ENCODE measurements at places on chromosomes 6 and 20.

DNA sequence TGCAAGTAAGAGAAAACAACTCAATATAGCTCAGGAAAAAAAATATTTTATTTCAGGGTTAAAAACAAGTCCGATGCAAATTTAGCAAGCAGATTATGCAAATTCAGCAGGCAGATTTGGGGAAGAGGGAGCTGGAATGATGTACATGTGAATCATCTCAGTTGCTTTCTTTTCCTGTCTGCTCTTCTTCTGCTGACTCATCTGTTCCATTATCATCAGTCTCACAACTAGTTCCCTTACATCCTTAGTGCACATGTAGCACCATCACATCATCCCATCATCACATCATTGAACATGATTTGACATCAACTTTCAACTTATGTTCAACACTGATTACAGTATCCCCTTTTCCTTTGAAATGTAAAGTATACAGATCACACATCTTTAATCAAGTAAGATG lies 11.5 kb upstream of the DEFB113 start:
- DNase-seq = no peak

- DNase-seq = peak; percentile 17
Observed at GRCh38 chr6:159252955-159253508, 83.8 kb downstream of the FNDC1 start.

DNA sequence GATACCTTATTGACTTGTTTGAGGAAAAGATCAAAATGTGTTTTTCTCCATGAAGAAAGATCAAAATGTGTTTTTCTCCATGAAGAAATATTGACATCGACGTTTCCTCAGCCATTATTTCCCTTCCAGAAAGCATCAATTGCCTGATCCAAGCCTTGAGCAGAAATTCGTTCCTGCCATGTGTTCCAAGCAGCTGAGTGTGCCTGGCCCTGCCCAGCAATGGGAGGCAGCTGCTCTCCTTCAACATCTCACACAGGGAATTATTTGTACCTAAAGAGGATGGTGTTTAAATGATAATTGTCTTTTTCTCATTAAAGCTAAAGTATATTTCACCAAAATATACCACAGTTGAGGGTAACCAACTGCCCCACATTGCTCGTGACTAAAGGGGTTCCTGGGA lies 7.8 kb upstream of the DUSP22 start:
- no peak for DNase-seq

GRCh38 chr6:130421585-130421984 lies 55.8 kb downstream of the TMEM200A start:
- DNase-seq = peak; percentile 24

GRCh38 chr6:107756660-107757355 lies 67.3 kb downstream of the SCML4 start:
- DNase-seq = no peak

DNA sequence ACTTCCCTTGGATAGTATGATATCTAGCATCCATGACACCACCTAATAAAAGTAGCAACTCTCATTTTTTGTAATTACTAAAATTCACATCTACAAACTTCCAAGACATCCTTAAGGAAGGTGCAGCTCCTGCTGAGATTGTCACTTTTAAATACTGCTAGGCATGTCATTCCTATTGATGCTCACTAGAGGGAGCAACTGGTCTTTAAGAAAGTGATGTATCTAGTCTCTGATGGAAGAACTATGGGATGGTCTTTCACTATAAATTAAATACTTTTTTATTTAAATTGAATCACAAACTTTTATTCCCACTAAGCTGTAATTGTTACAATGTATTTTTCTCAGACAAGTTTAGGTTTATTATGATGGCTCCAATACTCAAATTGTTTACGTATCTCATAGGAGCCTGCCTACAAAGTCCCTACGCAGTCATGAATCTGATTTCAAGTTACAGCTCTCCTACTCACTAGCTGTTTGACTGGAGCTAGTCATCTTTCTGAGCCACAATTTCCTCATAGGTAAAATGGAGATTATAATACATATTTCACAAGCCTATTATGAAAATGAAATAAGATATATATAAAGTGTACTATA lies 8.1 kb upstream of the TSPYL1 start:
- peak; percentile 54 for DNase-seq

DNA sequence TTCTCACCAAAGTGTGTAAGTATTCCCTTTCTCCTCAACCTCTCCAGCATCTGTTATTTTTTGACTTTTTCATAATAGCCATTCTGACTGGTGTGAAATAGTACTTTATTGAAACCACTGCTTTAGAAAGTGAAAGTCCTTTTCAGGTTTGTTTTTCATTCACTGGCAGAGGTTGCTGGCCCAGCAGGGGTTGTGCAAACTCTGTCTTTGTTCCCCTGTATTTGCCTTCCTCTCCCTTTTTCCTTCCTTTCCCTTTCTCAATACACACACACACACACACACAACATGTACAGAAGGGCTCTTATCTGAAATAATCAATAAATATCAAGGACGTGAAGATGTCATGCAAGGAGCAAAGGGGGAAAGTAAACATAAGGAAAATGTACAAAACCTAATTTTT lies 99.8 kb downstream of the LY86 start:
- DNase-seq = no peak

GRCh38 chr20:23042270-23042669 lies 7.2 kb downstream of the SSTR4 start:
- no peak for DNase-seq

GRCh38 chr20:17850684-17851026 lies 117.9 kb downstream of the SNX5 start:
- DNase-seq = no peak

- no peak for DNase-seq
Observed at GRCh38 chr20:36969478-36970186, 18.1 kb upstream of the SAMHD1 start.

- peak; percentile 49 for DNase-seq
Observed at GRCh38 chr6:137518386-137518983, 24.3 kb upstream of the OLIG3 start.

DNA sequence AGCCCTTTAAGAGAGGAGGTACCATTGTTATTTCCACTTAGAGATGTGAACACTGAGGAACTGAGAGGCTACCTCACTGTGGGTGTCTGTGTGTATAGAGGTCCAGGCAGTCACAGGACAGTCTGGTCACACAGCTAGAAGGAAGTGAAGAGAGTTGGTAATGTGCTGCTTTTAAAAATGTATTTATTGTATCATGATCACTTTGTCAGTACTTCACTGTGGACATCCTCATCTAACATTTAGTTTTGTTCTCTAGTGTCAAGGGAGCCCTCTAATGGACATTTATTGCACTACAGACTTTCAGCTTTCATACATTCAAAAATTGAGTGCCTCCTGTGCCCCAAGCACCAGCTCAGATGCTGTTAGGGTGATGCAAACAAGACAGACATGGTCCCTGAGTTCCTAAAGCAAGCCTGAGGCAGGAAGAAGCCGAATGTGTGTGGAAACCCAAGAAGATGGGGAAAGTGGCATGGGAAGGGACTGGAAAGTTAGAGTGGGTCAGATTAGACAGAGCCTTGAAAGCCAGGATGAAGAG lies 123.0 kb downstream of the SLC16A10 start:
- DNase-seq = peak; percentile 77

- no peak for DNase-seq
Observed at GRCh38 chr6:45781890-45782289, 233.8 kb downstream of the CLIC5 start.

- DNase-seq = no peak
Observed at GRCh38 chr20:56646599-56646998, 17.5 kb downstream of the TFAP2C start.

- no peak for DNase-seq
Observed at GRCh38 chr20:53609491-53610445, 16.1 kb upstream of the ZNF217 start.

GRCh38 chr6:119328254-119328653 lies 21.3 kb downstream of the MAN1A1 start:
- no peak for DNase-seq

DNA sequence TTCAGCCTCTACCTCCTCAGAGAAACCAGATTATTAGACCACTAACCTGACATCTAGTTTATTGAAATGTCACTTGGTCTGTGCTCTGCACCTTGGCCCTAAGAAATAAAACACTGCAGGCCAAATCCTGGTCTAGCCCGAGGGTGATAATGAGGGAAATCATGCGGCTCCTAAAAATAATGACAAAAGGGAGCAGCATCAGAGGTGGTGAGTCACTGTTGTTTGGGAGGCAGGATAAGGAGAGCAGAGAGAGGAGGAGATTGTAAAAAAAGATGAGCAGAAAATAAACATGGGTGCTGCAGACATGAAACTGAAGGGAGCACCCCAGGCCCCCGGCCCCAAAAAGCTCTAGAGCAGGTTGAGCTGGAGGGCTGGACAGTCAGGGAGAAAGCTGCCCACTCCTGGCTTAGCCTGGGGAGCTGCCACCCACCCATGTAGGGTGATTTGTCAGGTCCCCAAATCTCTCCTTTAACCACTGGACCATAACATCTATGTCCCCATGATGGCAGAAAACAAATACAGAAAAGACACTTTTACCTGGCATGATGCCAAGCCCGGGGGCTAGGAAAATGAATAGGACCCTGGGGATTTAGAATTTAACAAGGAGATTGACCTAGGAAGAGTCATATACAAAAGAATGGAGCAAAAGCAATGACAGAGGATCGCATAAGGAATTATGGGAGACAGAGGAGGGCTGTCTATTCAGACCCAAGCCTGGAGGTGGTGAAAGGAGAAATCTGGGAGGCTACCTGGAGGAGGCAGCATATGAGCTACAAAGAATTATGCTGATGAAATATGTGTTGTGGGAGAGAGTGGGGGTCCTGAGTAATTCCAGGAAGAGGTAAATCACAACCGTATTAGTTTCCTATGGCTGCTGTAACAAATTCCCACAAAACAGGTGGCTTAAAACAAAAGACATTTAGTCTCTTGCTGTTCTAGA lies 103.7 kb downstream of the SNAP25 start:
- DNase-seq = no peak

- no peak for DNase-seq
Observed at GRCh38 chr20:6784210-6784631, 16.7 kb downstream of the BMP2 start.

DNA sequence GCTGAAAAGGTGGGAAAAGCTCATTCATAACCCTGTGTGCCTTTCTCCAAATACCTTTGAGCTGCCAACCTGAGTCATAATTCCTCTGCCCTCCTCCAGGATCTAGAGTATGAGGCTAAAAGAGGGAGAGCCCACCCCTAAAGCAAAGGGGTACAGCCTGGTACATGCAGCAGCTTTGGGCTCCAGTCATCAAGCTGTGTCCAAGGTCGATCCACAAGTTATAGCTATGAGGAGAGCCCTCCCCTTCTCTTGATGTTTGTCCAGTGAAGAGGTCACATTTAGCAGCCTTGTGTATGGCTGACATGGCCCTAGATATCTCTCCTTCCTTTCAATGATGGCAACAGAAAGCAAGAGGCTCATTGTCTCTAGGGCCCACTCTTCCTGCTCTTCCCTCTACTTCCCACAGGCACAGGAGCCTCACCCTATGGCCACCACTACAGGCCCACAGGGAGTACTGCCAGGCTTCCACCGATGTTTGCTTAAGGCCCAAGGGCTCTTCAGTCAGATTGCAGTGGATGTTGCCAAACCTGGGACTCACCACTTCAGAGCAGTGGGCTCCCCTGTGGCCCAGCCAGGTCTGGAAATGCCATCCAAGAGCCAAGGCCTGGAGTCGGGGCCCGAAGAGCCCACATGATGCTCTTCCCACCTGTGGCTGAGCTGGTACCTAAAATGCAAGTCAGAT lies 176.8 kb downstream of the CD83 start:
- no peak for DNase-seq

- DNase-seq = no peak
Observed at GRCh38 chr20:17673084-17673483, 9.0 kb downstream of the RRBP1 start.

DNA sequence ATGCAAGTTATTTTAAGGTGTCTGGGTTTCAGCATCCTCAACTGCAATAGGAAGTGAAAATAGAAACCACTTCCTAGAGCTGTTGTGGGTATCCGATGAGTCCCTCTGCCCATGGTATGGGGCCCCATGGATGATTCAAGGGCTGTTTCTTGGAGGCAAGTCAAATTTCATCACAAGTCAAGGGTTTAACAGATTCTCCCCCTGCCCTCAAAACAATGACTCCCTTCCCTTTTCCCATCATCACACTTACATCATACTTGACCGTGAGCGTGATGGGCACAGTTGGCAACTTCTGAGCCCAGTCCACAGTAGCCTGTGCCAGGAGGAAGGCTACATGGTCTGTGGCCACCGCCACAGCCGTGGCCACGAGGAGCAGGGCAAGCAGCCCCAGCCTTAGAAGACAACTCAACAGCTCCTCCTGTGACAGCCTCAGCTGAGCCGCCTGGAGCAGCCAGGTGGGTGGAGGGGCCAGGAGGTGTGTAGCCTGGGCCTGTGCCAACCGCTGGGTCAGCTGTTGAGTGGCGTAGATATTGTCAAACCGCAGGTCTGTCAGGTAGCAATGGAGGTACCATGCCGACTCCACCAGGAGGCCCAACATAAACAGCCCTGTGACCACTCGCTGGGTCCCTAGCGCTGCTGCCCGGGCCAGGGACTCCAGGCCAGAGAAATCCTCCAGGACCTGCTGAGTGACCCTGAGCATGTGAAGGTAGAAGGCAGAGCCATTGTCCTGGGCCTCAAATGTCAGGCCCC lies 5.2 kb downstream of the OCSTAMP start:
- no peak for DNase-seq

DNA sequence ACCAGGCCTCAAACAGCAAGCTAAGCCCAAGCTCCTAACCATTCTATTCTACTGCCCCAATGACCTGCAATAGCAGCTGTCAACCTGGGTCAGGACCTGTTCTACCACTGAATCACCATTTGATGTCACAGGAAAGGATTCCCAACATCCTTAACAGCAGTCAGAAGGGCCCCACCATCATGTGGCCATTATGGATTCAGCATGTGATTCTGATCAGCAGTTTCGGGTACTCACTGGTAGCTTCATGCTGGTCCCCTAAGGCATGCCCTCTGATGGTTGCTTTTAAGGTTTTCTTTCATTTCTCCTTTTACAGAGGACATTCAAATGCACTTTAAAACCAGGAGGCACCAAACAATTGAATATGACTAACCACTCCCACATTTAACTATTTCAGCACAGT lies 37.3 kb upstream of the MAP7 start:
- no peak for DNase-seq

DNA sequence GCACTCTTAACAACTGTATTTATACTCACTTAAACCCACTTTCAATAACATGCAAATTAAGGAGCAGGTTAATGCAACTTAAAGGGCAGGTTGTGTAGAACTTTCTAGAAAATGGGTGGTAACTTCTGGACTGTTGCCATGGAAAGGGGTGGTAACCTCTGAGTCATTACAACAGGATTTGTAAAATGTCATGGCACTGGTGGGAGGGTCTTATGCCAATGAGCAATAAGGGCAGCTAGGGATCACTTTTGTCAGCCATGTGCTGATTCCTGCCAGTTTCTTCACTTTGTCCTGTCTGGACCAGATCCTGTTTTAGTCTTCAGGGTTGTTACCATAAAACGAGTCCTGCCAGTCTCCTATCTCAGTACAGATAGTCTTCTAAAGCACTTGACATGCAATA lies 560.5 kb upstream of the PTCHD4 start:
- DNase-seq = peak; percentile 34

GRCh38 chr20:35106827-35107380 lies 14.3 kb upstream of the TRPC4AP start:
- no peak for DNase-seq

- DNase-seq = no peak
Observed at GRCh38 chr6:25404693-25405169, 125.6 kb downstream of the CARMIL1 start.
